ENCODE measurements at places on chromosomes 13 and 19. TPM values are rescaled to one million over a fixed set of nuclear protein-coding genes. Genes with fewer than 3 reads are reported as not detected.

The ZNF440 gene
- total RNA-seq, result 9.0 TPM

The FSD1 gene
- 8.6 TPM for total RNA-seq

The CYSLTR2 gene
- total RNA-seq, result not detected

The ADGRE1 gene
- total RNA-seq, result not detected

The OR7D2 gene
- not detected for total RNA-seq

The ZNF90 gene
- 6.1 TPM for total RNA-seq

The SPACA4 gene
- total RNA-seq, result not detected

The CCDC70 gene
- total RNA-seq, result not detected

The CYP4F2 gene
- total RNA-seq, result not detected
